Activated naive CD8-positive, alpha-beta T cell treated with anti-CD3 and anti-CD28 coated beads, Interleukin-2, amount 50 U/mL, for 24 hours (primary cell): ENCODE measurements at places on chromosomes 4 and X.
A peak's percentile ranks its signal among the peaks of the same experiment; 100 is the strongest.

DNA sequence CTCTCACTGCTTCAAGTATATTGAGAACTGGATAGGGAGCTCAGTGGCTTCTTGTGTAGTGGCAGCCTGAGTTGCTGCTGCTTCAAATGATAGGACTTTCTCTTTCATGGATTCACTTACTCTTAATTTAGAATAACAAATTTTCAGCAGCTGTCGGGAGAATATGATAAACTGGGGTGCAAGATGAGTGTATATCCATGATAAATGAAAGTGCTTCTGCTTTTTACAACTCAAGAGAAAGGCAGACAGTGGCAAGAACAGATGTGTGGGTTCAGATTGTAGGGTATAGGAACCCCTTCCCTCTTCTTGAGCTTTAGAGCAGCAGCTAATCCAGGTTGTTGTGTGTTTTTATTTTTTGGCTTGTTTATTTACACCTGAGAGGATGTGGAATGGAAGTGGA is 1.0 kb downstream of the SH3BGRL start:
- DNase-seq, result no peak

GRCh38 chr4:129676934-129677333 is 581.0 kb downstream of the C4orf33 start:
- DNase-seq, result no peak

DNA sequence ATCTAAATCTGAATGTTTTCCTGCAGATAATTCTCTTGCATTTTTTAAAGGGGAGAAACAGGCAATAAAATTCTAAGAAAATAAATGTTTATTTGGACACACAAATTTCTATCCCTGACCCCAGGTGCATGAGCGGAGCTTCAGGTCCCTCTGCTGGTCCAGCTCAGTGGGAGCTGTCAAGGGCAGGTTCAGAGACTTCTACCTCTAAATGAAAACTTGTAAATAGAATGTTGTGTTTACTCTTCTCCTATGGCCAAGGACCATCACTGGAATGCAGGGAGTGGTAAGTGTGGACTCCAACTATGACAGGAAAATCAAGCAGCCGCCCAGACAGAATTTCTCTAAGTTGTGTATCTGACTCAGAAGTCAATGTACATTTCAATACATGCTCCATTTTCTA is 148.6 kb upstream of the TTC29 start:
- no peak for DNase-seq

- DNase-seq, result no peak
Measured at GRCh38 chr4:48804584-48805301, 24.7 kb upstream of the FRYL start.

DNA sequence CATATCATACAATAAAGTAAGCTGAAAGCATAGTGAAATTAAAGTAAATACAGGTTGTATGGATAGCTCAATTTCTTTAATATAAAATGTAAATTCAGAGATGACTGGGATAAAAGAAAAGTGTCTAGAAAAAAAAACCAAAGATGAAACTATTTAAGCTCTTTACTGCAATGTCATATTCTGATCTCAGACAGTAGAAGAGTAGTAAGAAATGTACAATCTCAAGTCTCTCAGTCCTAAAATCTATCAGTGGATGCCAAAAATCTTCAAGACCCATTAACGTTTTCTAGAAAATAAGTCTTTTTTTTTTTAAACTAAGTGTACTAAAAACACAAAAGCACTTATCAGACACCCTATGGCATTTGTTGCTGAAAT is 13.8 kb downstream of the MGARP start:
- DNase-seq, result no peak

DNA sequence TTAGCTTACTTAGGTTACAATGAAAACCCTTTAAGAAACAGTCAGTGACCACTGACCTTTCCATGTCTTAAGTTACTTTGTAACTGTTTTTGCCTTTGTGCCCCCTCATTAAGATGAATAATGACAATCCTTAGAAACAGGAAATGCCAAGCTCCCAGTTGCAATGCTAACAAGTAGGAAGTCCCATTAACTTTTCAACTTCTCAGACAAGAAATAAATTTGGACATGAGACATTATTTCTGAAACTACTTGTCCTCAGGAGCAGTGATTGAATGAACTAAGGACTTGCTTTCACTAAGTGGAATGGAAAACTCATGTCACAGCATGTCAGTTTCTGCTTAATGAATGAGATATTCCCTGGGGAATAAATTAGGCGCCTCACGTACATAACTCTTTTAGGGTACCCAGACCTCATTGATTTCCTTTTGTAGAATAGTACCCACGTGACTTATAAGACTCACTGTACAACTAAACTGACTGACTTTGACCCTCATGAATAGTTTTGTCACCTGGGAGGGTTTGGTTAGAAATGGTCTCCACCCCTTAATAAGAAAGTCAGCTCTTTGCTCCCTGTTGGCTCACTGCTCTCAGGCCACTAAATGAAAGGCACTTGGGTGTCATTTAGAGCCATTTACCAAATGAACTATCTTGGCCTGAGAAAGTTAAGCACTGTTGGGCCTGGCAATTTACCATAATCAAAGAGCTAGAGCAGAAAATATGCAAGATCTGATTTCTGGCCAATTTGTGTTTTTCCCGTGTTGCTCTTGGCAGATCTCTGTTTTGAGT is 383.9 kb downstream of the RPA4 start:
- no peak for DNase-seq

DNA sequence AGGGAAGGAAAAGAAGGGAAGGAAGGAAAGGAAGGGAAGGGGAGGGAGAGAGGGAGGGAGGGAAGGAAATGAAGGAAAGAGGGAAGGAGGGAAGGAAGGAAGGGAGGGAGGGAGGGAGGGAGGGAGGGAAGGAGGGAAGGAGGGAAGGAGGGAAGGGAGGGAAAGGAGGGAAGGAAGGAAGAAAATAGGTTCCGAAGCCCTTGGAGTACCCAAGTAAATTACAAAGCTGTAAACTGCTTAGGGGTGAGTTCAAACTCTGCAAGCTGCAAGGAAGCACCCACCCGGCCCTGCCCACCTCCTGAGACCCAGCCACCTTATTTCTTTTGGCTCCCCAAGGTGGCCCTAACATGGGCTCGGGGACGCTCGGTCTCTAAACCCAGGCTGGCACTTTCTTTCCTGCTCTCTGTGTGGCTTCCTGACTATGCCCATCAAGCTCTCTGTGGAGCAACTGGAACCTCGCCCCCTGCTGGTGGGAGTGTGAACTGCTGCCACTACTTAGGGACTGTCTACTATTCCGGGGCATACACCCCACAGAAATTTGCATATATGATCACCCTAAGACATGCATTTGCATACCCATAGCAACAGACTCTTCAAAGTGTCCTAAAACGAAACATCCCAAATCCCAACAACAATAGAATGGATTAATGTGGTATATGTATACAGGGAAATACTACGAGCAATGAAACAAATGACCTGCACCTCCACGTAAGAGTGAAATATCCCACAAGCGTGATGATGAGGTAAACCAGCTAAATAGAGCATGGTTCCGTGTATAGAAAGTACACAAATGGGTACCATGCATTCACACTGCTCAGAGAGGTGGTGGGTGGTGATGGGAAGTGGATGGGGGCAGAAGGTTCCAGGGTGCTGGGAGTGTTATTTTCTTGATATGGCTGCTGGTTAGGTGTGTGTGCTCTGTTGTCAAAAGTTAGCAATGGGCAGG is 151.7 kb upstream of the TBL1X start:
- DNase-seq, result peak; percentile 77

GRCh38 chr4:118113220-118113619 is 78.9 kb downstream of the NDST3 start:
- no peak for DNase-seq

DNA sequence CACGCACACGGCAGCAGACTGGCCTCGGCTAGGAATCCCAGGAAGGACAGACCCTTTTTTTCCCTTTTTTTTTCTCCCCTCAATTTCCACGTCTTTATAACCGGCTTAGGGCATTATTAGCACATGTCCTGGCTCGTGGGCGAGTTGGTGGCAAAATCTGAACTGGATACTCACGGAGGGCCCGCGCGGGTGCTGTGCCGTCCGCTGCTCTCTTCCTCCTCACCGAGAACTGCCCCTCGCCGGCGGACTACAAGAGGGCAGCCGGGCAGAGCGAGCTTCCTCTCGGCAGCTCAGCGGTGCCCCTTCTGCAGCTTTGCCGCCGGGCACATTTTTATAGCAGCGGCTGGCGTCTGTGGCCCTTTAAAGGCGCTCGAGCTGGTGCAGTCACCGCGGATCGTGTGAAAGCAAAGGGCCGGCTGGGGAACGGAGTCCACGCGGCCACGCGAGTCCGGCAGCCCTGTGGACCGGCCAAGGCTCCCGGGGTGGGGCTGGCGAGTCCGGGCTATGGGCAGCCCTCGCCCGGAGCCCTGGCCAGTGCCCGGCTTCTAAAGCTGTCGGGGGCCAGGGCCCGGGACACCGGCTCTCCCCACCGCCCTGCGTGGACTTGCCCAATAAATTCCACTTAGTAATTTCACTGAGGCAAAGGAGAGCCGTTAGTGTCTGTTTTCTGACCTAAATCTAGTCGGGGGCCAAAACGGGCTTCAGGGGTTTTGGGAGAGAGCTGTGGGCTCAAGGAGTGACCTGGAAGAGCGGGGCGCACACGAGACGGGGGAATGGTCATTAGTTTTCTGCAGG is 1.3 kb upstream of the CITED1 start:
- DNase-seq, result peak; percentile 10

- DNase-seq, result no peak
Measured at GRCh38 chr4:133347409-133347808, 198.3 kb downstream of the PCDH10 start.

GRCh38 chr4:98967786-98968329 is 27.7 kb upstream of the METAP1 start:
- no peak for DNase-seq

DNA sequence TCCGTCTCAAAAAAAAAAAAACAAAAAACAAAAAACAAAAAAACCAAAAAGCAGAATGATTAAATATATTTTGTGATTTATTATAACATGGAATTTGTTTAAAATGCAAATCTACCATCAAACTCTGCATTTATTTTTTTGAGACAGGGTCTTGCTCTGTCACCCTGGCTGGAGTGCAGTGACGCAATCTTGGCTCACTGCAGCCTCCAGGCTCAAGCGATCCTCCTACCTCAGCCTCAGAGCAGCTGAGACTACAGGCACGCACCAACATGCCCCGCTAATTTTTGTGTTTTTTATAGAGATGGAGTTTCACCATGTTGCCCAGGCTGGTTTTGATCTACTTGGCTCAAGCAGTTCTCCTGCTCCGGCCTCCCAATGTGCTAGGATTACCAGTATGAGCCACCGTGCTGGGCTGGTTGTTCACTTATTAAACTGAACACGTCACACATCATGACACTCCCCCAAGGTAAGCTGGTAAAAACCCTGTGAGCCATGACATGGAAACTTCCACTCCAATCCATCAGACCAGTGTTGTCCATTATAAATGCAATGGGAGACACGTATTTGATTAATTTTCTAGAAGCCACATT is 45.7 kb downstream of the RBM47 start:
- no peak for DNase-seq

- no peak for DNase-seq
Measured at GRCh38 chr4:1047976-1048772, 36.7 kb downstream of the FGFRL1 start.

- no peak for DNase-seq
Measured at GRCh38 chr4:147628415-147628814, 11.2 kb downstream of the TMEM184C start.

DNA sequence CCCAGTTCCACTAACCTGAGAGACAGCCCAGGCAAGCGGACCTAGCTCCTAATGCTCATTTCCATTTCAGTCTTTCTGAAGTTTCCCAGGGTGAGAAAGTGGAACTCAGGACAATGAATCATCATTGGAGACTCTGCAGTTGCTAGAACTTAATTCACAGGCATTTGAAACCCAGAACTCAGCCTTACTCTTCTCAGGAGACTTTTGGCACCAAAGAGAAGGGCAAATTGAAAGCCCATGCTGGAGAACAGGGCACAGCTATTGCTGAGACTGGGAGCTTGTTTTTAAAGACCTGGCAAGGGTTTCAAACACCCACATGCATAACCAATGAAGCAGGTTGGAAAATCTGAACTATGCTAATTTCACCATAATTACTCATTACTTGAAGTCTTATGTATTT is 36.0 kb downstream of the BST1 start:
- DNase-seq, result no peak

DNA sequence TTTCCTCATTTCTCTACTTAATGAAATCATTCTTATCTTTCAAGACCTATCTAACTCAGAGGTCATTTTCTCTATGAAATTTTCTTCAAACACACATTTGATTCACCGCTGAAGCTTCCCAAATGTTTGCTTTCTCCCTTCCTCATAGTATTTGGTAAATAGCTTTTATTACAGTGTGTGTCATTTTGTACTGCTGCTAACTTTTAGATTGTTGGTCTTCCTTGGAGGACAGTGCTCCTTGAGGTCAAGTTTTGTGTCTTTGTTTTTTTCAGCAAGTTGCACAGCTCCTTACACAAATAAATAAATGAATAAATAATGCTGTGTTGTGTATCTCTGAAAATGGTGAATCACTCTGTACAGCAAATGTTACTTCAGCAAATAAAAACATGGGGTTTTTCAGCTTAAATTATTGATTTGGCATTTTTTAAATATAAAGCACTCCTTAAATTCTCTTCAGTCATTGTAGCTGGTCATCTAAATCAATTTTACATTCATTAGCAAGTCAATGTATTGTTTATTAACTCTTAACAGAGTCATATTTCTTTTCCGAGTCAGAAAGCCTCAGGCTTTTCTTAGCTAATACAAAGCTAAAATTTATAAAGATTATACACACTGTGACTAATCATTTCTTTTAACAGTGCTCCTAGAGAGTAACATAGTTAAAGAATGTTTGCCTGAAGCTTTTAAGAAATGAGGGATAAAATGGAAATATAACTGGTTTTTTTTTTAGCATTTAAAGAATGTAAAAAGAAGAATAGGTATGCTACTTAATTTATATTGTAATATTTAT is 30.1 kb upstream of the MAD2L1 start:
- DNase-seq, result no peak

DNA sequence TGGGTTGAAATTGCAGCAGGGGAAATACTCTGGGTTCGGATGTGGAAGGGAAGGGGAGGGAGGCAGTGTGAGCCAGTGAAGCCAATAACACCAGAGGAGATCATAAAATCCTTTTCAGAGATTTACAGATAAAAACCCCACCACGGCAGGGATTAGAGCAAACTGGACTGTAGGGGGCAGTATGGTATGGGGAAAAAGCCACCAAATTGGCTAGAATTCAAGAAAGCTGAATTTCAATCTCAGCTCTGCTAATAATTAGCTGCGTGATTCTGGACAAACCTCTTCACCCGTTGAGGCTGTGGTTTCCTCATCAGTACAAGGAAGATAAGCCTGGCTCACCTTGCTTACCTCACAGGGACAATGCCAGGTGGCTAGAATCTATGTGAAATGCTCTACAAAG is 108.1 kb downstream of the ATG4A start:
- peak; percentile 5 for DNase-seq

DNA sequence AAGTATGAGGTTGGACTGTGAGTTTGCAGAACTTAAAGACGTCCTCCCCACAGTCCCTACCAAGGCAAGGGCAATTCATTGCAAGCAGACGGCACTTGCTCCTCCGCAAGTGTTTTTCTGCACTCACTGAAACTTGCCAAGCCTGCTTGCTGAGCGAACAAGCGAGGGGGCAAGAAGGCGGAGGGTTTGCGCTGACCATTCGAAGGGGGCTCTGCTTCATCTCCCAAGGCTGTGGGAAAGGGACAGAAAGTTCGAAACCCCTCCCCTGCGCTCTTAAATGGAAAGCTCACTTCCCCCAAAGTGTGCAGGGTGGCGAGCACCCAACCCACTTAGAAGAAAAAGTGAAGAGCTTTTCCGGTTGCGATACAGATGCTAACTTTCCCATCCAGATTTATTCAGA is 1.4 kb downstream of the MID1 start:
- no peak for DNase-seq
